ENCODE measurements at places on chromosomes 7 and 10. TPM values are rescaled to one million over a fixed set of nuclear protein-coding genes. Genes with fewer than 3 reads are reported as not detected.

Gene CDHR3
- polyA plus RNA-seq = 13.0 TPM

Gene ZNF365
- 6.2 TPM for polyA plus RNA-seq

Gene CNPY1
- not detected for polyA plus RNA-seq

Gene OR2F1
- polyA plus RNA-seq = not detected

Gene ADARB2
- polyA plus RNA-seq = 0.27 TPM

Gene HHEX
- polyA plus RNA-seq = 0.22 TPM

Measured in CD4-positive, CD25-positive, alpha-beta regulatory T cell (primary cell).